ENCODE measurements at places on chromosomes 6 and 20. TPM values are rescaled to one million over a fixed set of nuclear protein-coding genes. Genes with fewer than 3 reads are reported as not detected.

ENPP3 gene
- total RNA-seq: not detected

KIF25 gene
- not detected for total RNA-seq

SMOC2 gene
- total RNA-seq: not detected

SLC17A1 gene
- not detected for total RNA-seq

BPIFA3 gene
- not detected for total RNA-seq

TULP1 gene
- not detected for total RNA-seq

XKR7 gene
- total RNA-seq: not detected

SLC26A8 gene
- under 0.01 TPM for total RNA-seq

PRL gene
- not detected for total RNA-seq

STMN3 gene
- 2.0 TPM for total RNA-seq

PTCRA gene
- total RNA-seq: not detected

ACOT13 gene
- total RNA-seq: 9.1 TPM

ULBP2 gene
- total RNA-seq: 1.9 TPM

NMBR gene
- not detected for total RNA-seq

HMGCLL1 gene
- total RNA-seq: not detected

NKX2-4 gene
- total RNA-seq: under 0.01 TPM

SPTLC3 gene
- total RNA-seq: 0.98 TPM

COL12A1 gene
- total RNA-seq: 72.5 TPM

HRH3 gene
- total RNA-seq: not detected

FGD2 gene
- total RNA-seq: not detected

NQO2 gene
- 55.5 TPM for total RNA-seq

BPIFB2 gene
- not detected for total RNA-seq

HDDC2 gene
- 87.0 TPM for total RNA-seq

Data from smooth muscle cell of the coronary artery (primary cell).